ENCODE measurements at places on chromosomes 6 and 20.

- no peak for DNase-seq
Observed at GRCh38 chr6:115677198-115677597, 383.5 kb downstream of the FRK start.

GRCh38 chr6:131635384-131636340 is 1.4 kb upstream of the ENPP3 start:
- no peak for DNase-seq

- DNase-seq = peak; percentile 73
Observed at GRCh38 chr20:45059022-45059728, 41.8 kb downstream of the KCNS1 start.

DNA sequence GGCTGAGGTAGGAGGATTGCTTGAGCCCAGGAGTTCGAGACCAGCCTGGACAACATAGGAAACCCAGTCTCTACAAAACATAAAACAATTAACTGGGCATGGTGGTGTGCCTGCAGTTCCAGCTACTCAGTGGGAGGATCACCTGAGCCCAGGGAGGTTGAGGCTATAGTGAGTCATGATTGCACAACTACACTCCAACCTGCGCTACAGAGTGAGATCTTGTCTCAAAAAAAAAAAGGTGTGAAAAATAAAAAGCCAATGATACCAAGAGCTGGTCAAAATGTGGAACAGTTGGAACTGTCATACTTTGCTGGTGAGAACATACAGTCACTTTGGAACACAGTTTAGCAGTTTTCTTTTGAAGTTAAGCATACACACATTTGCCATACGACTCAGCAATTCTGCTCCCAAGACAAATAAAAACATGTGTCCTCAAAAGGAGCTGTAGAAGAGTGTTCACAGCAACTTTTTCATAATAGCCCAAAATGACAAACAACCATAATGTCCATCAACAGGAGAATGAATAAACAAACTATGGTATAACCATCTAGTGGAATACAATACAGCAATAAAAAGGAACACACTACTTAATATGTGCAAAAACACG is 21.6 kb upstream of the FKBP5 start:
- no peak for DNase-seq

GRCh38 chr6:157996918-157997702 is 15.4 kb downstream of the SYNJ2 start:
- no peak for DNase-seq

GRCh38 chr20:58512808-58513552 is 2.2 kb downstream of the APCDD1L start:
- DNase-seq = no peak

DNA sequence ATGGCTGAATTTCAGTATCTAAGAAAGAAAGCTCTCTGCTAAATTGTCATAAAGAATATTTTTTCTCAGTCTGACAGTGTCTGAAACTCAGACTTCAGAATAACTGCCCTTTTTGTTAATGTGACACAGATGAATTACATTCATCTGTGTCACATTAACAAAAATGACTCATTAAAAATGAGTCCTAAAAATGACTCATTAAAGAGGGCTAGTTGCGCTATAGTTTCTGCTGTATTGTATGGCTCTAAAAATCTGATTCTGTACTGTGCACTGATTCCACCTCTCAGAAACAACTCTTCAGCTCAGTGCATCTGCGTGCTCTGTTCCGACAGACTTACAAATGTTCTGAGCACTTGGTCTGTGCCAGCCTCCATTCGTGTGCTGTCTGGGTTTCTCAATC is 15.0 kb downstream of the RNF114 start:
- DNase-seq = peak; percentile 76

DNA sequence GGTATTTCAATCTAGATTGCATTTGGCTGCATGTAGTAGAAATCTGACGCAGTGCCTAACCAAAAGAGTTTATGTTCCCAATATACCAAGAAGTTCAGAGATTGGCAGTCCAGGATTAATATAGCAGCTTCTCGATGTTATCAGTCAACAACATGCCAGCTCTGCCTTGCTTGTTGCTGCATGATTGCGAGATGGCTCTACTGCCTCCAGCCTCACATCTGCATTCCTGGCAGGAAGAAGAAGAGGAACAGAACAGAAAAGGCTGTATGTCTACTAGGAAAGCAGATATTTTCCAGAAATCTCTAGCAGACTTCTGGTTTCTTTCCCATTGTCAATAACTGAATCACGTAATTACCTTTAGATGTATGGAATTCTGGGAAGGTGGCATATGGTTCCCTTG is 60.8 kb downstream of the SLC35D3 start:
- DNase-seq = no peak

GRCh38 chr6:37371154-37372083 is 17.6 kb downstream of the RNF8 start:
- DNase-seq = no peak

GRCh38 chr6:131061041-131061750 is 1.8 kb downstream of the EPB41L2 start:
- DNase-seq = peak; percentile 41

GRCh38 chr6:118930680-118931079 is 4.3 kb downstream of the MCM9 start:
- no peak for DNase-seq

GRCh38 chr6:161544801-161545480 is 271.1 kb upstream of the AGPAT4 start:
- peak; percentile 2 for DNase-seq

DNA sequence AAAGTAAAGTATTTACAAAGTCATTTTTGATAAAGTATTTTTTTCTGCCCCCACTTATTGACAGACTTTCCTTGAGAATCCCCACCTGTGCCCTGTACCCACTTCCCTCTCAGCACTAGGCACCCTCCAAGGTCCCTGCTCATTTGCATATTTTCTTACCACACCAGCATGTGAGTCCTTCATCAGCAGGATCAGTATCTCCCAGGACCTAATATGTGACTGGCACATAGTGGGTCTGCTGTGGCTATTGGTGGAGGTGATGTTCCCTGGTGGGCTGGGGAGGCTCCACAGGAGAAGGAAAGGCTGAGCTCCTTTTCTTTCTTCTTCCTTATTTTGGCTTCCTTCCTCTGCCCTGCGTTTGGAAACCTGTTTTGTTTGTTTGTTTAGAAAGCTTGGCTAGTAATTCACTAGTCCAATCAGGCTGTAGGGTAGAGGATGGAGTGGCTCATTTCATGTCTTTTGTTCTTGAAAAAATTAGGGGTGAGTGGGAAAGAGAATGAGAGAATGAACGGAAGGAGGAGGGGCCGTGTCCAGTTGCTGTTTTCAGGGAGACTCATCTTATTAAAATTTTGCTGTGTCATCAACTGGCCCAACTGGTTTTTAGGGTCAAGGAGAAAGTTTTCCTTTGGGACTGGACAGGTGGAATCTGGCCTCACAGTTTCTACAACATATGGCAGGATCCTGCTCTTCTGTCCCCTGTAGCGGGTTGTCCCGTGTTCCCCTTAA is 2.8 kb upstream of the RNF24 start:
- DNase-seq = peak; percentile 45

DNA sequence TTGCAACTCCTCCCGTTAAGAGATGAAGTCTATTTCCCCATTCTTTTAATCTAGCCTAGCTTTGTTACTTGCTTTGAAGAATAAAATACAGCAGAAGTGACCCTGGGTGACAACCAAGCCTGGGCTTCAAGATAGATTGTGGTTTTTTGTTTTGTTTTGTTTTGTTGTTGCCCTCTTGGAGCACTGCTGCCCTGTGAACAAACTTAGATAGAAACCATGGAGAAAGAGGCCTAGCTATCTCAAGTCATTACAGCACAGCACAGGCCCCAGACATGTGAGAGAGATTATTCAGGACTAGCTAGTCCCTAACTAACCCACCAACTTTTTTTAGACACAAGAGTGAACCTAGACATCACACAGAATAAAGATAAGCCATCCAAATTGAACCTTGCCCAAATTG is 475.2 kb downstream of the EPHA7 start:
- no peak for DNase-seq

DNA sequence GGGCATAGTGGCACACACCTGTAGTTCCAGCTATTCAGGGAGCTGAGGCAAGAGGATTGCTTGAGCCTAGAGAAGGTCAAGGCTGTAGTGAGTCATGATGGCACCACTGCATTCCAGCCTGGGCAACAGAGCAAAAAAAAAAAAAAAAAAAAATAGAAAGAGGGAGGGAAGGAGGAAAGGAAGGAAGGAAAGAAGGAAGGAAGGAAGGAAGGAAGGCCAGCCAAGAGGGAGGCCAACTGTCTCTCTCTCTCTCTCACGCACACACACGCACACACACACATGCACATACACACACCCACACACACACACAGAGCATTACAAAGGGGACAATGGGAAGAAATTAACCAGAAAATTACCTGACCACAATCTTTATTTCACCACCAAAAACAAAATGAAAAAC is 50.6 kb upstream of the COL9A1 start:
- no peak for DNase-seq

- peak; percentile 1 for DNase-seq
Observed at GRCh38 chr6:125546841-125547251, 202.6 kb upstream of the HEY2 start.

GRCh38 chr6:13573669-13574110 is 711 bp upstream of the SIRT5 start:
- peak; percentile 57 for DNase-seq

- DNase-seq = peak; percentile 64
Observed at GRCh38 chr6:74409447-74409846, 713.4 kb downstream of the CD109 start.

DNA sequence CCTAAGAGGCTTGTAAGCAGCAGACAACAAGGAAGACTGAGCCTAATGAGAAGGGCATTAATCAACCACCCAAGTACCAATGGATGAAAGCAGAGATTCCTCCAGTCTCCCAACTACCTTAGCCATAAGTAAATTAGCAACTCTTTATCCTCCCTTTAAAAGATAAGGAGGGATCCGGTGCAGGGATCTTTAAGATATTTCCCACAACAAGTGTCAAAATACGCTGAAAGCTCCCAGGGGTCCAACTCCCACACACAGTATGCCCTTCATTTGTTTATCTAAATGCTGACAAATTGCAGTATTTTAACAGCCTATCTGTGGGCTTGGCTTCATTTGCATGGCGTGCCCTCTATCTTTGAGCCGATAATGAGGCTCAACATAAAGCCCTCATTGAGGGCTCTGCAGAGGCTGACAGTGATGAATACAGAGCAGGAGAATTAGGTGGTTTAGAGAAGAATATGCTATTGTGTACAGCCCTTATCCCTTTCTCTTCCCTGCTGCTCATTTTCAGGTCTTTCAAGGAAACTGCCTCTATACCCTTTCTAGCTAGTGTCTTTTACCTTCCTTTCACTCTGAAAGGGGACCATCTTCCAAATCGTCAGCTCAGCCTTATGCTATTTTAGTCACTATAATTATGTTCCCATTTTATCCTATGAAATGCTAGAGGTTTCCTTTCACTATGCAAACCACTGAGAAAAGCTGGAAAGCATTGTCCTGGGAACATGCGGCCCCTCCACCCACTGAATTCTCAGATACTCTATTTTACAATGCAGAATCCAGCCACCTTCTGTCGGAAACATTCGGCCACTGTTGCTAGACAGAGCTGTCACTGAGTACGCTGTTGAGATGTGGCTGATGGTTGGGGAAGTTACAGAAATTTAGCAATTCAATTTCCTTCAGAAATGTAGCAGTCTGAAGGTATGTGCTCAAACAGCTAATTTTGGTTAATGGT is 575.2 kb upstream of the JAG1 start:
- no peak for DNase-seq

DNA sequence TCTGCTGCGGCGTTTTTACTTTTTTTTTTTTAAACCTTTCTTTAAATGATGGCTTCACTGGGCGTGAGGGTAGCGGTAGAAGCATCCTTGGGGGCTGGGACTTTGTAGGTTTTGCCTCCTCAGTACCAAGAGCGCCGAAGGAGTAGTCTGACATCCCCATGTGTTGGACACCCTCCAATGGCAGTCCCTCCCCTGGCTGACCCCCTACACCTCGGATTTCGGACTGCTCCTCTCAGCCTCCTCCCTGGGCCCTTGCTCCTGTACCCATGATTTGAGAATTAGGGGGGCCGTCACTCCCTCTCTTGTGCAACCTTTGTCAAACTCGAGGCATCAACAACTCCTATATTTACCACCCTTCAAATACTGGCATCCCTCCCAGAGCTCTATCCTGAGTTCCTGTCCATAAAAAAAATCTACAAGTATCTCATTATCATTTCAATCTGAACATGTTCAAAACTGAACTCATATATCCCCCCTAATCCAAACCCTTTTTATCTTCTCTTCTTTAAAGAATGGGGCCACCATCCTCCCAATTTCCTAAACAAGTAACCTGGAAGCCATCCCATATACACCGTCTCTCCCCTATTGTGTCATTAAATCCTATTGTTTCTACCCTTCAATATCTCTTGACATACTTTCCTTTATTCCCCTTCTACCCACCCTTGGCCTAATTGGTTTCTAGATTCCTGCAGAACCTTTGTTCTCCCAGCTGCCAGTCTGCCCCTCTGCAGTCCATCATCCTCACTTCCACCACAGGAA is 1.2 kb upstream of the ARFGEF3 start:
- no peak for DNase-seq

DNA sequence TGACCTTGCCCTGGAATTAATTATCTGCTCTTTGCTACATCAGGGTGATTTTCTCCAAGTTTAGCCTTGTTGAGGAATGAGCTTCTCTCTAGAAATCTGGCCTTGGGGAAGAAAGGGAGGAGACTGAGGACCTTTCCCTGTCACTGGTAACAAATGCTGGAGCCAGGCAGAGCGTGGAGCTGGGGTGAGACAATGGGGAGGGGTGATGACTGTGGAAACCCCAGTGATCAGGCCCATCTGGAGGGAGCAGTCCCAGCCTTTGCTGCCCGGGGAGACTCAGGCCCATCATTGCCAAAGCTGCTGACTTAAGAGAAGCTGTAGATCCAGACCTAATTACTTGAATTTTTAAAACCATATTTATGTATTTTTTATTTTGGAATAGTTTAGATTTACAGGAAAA is 31.3 kb downstream of the BCAS4 start:
- DNase-seq = no peak

GRCh38 chr6:141634269-141634668 is 498.5 kb upstream of the GJE1 start:
- no peak for DNase-seq

- DNase-seq = no peak
Observed at GRCh38 chr6:157271911-157272310, 51.4 kb downstream of the TMEM242 start.

DNA sequence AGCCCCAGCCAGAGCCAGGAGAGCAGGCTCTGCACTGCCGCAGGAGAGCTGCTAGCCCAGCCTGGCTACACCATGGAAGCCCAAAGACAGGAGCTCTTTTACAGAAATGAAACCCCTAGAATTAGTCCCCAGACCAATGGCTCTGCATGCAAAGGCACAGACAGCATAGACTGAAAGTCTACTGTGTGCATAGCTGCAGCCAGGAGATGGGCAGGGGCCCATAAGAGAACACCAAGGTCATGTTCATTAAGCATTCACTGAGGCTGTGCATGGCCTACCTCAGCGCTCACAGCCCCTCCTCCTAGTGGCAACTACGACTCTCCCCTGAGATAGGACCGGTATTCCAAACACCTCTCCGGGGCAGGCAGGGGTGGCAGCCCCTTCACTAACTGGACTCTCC is 34.9 kb downstream of the SNX5 start:
- no peak for DNase-seq

DNA sequence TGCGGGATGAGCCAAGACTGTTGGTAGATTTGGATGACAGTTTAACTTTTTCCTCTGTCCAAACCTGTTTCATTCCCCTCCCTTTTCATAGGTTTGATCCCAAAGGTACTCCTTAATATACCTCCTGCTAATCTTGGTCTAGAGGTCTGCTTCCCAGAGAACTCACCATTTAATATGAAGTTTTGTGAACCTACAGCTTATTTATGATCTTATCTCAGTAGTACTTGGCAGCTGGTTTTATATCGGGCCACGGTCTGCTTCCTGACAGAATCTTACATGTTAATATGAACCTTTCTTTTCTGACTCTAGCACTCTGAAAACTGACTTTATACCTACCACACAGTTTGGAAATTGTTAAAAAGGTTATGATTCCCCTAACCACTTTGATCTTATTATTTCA is 138.7 kb downstream of the MACROD2 start:
- DNase-seq = no peak
